Tibial nerve (tissue), 4 donors: ENCODE measurements at places on chromosomes 3 and 15. TPM values are rescaled to one million over a fixed set of nuclear protein-coding genes. Genes with fewer than 3 reads are reported as not detected.

ERICH6 gene
- total RNA-seq: not detected

AMIGO3 gene
- total RNA-seq: not detected

CCDC39 gene
- not detected for total RNA-seq

SPATA12 gene
- total RNA-seq: not detected

ZWILCH gene
- 4.2 TPM for total RNA-seq

SCG5 gene
- total RNA-seq: not detected

CLDN18 gene
- total RNA-seq: not detected

NSMCE3 gene
- 12.8 TPM for total RNA-seq

GP5 gene
- total RNA-seq: not detected

PLCB2 gene
- total RNA-seq: 14.9 TPM

GOLGA8O gene
- not detected for total RNA-seq

EIF4E3 gene
- 23.8 TPM for total RNA-seq

RTF1 gene
- total RNA-seq: 22.2 TPM

ISLR gene
- 165 TPM for total RNA-seq
